ENCODE measurements at places on chromosomes 1 and 21.

- no peak for DNase-seq
Measured at GRCh38 chr1:54131419-54131818, 21.4 kb downstream of the CDCP2 start.

DNA sequence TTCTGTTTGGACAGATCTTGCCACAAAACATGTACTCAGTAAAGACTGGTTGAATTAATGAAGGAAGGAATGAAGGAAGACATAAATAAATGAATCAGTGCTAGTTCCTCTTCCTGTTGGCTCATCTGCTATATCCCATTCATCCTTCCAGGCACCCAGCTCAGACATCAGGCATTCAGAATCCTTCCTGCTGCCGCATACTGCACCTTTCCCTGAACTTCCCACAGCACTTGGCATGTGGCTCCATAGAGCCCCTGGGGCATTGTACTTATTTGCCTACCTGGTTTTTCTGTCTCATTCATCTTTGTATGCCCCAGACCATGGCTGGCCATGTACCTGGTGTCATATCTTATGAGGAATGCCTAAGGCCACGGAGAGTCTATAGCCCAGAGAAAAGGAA, 34.4 kb upstream of the ZNF648 start:
- DNase-seq: no peak

DNA sequence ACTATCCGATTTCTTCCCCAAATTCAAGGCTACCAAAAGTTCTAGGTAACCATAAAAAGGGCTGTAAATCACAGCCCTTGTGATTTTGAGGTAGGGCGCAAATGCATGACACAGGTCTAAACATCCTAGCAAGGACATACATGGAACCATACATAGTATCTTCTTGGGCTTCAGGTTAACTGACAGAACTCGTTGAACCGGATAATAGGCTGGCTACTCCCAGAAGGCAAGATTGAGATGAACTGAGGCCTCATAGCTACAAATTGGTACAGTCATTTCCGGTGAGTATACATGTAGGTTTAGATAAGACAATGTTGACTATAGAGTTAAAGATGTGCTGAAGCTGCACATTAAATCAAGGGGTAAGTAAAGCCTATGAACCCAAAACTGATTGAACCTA, 27.3 kb upstream of the TP53BP2 start:
- no peak for DNase-seq

DNA sequence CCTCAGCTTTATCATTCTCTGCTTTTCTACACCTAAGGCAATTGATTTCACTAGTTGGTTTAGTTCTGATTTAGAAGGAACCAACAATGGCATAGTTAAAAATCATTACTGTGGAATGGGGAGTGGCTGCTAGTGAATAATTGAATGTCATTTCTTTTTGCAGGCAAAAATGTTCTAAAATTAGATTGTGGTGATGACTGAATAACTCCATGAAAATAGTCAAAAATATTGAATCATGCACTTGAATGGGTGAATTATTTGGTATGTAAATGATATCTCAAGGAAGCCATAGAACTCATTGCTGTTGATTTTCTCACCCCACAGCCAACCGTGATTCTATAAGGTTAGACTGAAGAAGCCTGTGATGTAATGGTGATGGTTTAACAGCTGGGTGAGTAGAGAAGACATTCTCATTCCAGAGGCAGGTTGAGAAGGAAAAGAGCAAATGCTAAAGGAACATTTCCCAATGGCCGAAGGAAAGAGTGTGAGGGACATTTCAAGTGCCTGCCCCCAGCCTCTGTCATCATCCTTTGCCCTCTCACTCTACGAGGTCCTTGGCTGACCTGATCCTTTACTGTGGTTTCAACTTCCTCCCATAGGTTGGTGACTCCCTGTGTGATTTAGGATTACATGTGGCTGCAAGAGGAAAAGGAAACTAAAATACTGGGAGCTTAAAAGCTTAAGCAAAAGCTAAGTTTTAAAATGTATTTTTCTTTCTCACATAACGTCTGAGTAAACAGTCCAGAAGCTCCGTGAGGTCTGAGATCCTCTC, 12.5 kb downstream of the OVAAL start:
- no peak for DNase-seq

GRCh38 chr1:10788592-10789006, 7.8 kb downstream of the CASZ1 start:
- DNase-seq: no peak

DNA sequence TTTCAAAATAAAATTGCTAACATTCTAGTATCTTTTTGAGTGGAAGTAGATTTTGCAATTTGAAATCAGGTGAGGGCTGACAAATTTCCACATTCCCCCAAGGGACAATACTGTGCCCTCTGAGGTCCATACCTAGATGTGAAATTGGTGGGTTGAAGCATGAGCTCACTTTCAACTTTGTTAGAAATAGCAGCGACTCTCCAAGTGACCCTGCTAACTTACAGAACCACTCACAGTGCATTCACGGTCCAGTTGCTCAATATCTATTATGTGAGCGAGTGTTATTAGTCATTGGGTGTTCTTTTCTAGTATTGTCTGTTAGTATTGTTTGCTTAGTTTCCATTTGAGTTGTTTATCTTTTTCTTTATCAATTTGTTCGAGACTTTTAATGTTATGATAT, 53.6 kb upstream of the ASB17 start:
- no peak for DNase-seq

- DNase-seq: no peak
Measured at GRCh38 chr21:45603481-45603880, 40.0 kb upstream of the PCBP3 start.

- no peak for DNase-seq
Measured at GRCh38 chr21:16408280-16408679, 678.5 kb downstream of the USP25 start.

DNA sequence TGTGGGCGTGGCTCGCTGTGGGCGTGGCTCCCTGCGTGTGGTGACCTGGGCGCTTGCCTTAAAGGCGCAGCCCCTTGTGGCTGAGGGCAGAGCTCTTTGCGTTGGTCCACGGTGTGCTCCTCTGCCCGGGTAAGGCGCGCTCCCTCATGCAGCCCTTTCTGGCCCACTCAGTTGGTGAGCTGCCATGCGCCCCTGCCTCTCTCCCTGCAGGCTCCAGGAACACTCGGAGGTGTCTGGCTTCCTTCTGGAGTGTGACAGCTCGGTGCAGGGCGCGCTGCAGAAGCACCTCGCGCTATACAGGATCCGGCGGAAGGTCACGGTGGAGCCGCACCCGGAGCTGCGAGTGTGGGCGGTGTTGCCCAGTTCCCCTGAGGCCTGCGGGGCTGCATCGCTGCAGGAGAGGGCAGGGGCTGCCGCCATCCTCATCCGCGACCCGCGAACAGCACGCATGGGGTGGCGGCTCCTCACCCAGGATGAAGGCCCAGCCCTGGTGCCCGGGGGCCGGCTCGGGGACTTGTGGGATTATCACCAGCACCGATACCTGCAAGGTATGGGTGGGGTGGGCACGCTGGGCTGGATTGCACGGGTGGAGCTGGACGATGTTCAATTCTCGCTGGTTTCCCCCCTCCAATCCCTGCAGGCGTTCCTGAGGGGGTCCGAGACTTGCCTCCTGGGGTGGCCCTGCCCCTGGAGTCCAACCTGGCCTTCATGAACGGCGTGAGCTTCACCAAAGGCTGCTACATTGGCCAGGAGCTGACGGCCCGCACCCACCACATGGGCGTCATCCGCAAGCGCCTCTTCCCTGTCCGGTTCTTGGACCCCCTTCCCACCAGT, 9.1 kb downstream of the IBA57 start:
- peak; percentile 59 for DNase-seq

Measured in activated CD4-positive, alpha-beta T cell treated with anti-CD3 and anti-CD28 coated beads for 36 hours (primary cell).